ENCODE measurements at places on chromosomes 3 and 15. TPM values are rescaled to one million over a fixed set of nuclear protein-coding genes. Genes with fewer than 3 reads are reported as not detected.

GOLGA8G gene
- total RNA-seq: not detected

DNA sequence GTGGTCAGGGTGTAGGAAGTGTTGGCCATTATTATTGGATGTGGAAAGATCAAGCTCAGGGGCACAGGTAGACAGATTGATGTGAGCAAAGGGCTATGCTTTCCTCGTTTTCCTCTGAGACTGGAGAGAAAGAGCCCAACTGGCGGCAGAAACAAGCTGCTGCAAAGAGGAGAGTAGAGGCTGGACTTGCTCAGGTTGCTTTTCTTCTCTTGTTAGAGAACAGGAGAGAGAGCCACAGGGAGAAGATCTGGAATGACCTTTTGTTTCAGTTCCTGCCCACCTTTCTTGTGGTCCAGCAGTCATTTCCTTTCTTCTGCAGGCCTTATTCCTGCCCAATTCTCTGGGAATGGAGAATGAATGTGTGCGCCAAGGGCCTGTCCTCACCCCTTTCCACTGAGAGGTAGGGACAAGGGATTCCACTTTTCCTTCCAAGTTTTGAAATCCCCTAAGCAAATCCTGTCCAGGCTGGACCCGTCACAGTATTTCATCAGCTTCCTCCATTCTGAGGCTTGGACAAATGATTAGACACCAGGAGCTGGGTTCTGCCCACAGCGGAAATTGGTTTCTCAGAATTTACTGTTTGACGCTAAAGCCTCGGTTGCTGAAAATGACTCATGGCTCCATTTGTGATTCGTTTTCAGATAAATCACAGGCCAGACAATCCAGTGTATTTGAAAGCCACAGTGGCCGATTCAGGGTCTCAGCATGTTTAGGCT is 16.1 kb downstream of the ZNF80 start:
- DNase-seq: no peak

DNA sequence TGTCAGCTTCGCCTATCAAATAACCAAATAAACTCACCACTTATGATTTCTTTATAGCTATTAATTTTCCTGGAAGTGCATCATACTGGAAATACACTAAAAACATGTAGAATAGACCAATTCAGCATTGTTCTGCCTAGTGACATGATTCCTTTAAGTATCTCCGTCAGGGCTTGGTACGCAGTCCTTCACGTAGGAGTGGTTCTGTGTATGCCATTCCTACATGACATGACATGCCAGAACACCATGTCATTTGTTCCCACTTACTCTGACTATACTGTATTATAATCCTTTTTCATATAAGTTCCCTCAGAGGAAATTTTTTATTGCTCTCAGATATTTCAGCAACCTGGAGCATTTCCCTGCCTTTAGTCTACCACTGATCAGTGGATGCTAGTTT is 230.7 kb upstream of the EPHA3 start:
- no peak for DNase-seq

DUOXA2 gene
- total RNA-seq: not detected

- no peak for DNase-seq
These were observed 31.3 kb upstream of the ATP10A start for GRCh38 chr15:25894371-25894902.

IGF2BP2 gene
- total RNA-seq: 143 TPM

- no peak for DNase-seq
These were observed 91.9 kb downstream of the RORA start for GRCh38 chr15:61137105-61137792.

DNA sequence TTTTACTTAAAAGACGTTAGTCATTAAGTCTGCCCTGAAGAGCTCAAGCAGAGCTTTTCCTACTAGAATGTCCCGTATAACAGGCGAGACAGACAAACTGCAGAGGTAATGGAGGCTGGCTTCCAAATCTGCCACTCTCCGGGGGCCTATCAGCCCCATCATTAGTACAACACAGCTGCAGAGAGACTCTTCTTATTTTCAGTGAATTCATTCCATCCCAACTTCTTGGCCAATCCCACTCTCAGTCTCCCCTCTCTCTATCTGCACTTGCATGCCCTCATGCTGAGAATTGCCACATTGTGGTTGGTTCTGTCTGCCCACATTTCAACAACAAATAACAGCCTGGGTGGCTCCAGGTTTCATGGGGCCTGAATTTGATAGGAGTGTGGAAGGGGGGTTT is 412.7 kb downstream of the ERC2 start:
- peak; percentile 52 for DNase-seq

GRCh38 chr3:53680028-53680427 is 166.2 kb downstream of the CHDH start:
- no peak for DNase-seq

DNA sequence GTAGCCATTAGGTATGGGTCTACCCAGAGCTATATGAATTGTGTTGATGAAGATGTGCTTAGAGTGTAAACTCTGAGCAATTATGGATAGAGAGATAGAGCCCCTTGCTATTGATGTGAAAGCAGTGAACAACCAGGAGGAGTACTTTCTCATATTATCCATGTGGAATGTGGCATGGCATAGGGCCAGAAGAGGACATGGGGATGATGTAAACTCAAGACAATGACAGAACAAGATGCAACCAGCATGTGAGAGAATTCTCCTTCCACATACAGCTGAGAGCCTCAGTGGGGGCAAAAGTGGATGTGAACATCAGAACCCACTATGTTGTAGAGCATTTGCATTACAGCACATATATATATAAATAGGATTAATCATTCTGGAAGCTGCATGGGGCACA is 36.4 kb upstream of the BNC1 start:
- no peak for DNase-seq

GRCh38 chr3:64518950-64519349 is 168.8 kb downstream of the ADAMTS9 start:
- no peak for DNase-seq

GRCh38 chr15:68278595-68279405 is 1.3 kb downstream of the FEM1B start:
- DNase-seq: peak; percentile 59

GRCh38 chr15:31276596-31277298 is 49.9 kb upstream of the KLF13 start:
- DNase-seq: no peak

DNA sequence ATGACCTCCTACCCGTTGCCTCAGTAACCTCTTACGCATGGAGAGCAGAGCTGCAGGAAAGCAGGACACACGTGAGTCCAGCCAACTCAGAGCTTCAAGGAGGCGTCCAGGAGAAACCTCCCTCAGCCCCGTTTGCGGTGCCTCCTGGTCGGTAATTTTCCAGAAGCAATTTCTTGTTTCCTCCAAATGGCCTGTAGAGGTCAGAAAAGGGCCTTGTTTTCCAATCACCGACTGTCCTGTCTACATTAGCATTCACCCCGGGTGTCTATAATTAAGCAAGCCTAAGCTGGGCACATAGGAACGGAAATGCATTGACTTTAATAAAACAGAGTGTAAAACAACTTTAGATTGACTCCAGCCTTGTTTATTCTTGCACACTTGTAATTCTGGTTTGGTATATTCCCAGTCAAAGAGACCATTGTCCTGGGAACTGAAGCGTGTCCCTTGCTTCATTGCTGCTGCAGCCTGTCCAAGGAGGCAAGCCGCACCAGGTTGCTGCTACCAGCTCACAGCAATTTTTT is 836.2 kb downstream of the AGBL1 start:
- peak; percentile 75 for DNase-seq

GRCh38 chr3:117404730-117405129 is 695.2 kb downstream of the TUSC7 start:
- no peak for DNase-seq

DNA sequence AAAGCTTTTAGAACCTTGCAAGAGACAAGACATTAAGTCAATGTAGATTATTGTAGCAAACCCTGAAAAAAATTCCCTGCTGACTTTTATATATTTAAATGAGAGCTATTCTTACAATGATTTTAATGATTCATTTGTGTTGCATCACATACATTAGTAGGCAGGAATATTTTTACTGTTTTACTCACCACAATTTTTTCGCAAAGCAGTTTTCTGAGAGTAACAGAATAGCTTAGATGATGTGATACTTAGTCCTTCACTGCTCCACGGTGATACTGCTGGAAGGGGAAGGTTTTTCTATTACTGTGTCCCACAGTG is 43.9 kb upstream of the CLRN1 start:
- no peak for DNase-seq

DNA sequence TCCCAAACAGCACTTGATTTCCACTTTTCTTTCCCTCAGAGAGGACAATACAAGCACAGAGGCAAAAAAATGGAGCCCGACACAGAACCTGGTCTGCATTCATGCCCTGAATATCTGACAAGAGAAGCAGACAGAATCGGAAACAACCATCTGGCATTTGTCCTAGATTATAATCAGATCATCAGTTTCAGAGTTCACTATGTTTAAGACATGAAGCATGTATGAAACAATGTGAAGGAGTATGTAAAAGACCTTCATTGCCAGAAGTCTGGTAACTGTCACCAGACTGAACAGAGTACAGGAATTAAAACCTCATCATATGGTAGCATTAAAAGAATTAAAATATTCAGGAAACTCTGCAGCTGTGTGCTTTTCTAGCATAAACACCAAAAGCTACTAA is 65.0 kb downstream of the SETD2 start:
- DNase-seq: no peak

DNA sequence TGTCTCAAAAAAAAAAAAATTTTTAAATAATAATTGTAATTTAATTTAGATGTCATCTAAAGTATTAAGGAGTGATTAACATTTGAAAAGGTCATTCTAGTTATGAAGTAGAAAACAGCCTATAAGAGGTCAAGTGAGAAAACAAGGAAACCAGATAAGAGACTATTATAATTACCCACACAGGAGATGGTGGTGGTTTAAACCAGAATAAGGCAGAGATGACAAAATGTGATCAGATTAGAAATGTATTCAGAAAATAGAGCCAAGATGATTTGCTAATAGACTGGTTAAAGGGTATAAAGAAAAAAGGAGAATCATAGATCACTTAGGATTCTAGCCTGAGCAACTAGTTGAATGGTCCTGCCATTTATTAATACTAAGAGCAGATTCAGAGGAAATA is 11.2 kb downstream of the HERC1 start:
- DNase-seq: no peak

DNA sequence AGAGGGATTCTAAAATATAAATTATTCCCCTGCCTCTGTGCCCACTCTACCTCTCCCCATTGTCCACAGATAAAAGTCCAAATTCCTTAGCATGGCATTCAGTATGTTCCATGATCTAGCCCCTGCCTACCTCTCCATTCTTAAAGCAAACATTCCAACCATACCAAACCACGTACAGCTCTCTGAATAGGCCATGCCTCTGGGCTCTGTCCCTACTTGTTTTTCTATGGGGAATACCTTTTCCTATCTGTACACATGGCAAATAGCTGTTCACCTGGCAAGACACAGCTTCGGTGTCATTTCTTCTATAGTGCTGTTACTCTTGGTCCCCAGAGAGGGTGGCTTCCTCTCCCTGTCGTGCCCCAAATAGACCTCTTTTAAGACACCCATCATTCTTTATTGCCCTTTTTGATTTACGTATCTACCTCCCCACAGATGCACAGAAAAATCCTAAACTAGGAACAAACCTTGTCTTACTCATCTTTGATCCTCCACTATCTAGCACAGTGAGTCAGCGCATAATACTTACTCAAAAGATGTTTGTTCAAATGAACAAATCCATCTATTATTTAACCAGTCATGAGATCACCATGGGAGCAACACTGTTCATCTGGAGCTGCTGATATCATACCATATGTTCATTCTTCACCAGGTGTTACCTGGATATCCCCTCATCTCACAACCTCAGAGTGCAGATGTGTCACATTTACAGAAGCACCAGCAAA is 329.8 kb downstream of the THSD4 start:
- DNase-seq: no peak

GRCh38 chr3:155110022-155110421 is 29.9 kb downstream of the MME start:
- DNase-seq: no peak

All from endodermal cell (in vitro differentiated cells).